ENCODE measurements at places on chromosomes 5 and 9.
A peak's percentile ranks its signal among the peaks of the same experiment; 100 is the strongest.

DNA sequence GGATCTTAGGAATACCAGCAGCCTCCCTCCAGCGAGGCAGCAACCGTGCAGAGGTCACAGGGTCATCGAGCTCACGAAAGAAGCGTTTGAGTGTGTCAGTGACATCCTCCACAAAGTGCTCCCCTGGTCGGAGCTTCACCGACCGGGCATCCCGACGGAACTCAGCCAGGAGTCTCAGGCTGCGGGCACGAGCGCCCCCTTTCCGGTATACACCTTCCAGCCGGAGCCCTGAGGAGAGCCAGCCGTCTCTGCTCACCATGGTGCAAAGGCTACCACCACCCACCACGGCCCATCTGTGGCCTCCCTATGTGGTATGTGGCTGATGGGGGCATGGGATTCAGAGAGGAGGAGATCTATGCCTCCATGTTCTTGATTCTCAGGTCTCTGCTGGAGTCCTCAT is 10.8 kb upstream of the FCHSD1 start:
- no peak for DNase-seq

GRCh38 chr9:137302118-137302448 is at the start of gene NRARP:
TSS of gene NRARP (minus strand) at chr9:137302271. CDS start at chr9:137301928, 343 bp downstream.
- peak; percentile 66 for DNase-seq

GRCh38 chr5:34487956-34488355 is 168.2 kb upstream of the RAI14 start:
- no peak for DNase-seq

DNA sequence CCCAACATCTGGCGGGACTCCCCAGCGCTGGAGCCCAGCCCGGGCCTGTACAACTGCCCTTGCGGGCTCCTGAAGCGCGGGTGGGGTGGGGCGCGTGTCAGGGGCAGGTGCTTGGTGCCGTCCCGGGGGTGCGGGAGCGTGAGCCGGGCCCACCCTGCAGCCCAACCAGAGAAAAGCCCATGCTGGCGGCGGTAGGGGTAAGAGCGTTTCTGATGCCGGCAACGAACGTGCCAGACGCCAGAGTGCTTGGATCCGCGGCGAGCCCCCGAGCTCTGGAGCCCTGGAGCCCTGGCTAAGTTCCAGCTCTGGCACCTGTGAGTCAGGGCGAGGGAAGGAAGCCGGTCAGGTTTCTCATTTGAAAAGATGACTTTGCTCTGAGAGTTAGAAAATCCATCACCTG is 58.0 kb downstream of the ZNF510 start:
- DNase-seq: no peak

DNA sequence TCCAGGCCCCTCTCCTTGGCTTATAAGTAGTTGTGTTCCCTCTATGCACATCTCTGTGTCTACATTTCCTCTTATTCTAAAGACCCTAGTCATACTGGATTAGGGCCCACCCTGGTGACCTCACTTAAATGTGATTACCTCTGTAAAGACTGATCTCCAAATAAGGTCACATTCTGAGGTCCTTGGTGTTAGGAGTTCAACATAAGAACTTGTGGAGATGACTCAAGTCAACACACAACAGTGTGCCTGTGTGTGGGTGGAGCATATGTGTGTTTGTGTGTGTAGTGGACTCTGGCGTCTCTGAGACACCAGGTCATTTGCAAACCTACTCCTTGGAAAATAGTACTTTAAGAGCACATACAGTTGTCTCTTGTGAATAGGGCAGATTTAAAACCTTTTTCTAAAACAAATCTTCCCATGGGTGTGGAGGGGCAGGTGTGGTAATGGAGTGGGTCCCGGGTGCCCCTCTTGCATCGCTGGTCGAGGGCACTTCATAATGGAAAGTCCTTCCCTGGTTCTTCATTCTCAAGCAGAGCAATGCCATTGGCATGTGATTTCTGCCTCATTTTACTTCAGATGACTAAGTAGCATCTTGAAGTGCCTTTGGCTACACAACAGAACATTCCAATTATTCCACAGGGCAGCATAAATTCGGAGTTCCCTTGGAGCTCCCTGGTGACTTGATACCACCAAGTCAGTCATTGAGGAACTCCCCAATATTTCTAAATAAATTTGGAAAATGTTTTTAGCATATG is 84.4 kb downstream of the C9orf152 start:
- no peak for DNase-seq

DNA sequence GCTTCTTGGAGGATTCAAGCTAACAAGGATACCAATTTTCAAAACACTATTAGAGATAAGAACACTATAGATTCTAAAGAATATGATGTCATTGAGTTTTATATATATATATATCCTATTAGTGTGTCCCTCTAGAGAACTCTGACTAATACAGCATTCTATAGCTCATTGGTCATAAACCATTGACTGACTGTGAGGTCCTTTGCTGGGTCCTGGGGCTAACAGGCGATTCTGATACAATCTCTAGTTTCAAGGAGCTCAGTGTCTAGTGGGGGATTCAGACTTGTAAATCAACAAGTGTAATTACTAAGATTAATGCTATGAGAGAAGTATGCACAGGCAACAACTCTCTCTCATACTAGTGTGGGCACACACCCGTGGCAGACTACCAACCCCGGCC is 234.5 kb downstream of the DENND1A start:
- no peak for DNase-seq

GRCh38 chr9:18362901-18363685 is 110.9 kb upstream of the ADAMTSL1 start:
- DNase-seq: no peak

- no peak for DNase-seq
Measured at GRCh38 chr5:3839151-3839550, 243.5 kb downstream of the IRX1 start.

DNA sequence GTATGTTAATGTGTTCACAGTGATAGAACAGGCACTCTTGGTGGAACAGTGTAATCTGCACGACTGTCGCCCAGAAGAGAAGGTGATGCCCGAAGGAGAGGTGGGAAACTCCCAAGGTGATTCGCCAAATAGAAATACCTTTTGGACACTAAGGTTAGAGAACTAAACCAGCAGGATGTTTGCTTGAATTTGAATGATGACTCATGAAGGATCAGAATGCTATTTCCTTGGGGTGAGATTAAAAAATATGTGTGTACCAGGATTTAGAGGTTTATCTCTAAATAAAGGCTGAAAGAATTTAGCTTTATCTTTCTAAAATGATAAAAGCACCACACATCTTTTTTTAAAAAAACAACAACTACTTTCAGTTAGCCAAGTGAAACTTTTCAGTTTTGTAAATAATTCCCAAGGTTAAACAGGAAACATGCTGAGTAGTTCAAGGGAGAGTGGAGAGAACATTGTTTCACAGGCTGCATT is 297.4 kb upstream of the TAS2R1 start:
- no peak for DNase-seq

GRCh38 chr9:38181866-38182265 is 112.8 kb upstream of the SHB start:
- DNase-seq: no peak

DNA sequence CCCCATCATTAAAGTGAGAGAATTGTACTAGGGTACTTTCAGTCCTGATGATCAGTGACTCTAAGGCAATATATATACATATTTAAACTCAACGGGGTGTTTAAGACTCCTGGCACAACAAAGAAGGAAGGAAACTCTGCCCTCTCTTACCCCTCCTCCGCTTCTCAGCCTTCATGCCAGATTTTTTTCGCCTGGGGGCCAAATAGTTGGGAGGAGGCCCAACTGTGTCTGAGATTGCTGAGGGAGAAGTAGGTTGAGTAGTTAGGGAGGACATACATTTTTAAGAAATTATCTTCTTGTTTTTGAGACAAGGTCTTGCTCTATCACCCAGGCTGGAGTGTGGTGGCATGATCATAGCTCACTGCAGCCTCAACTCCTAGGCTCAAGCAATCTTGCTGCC is 127.7 kb upstream of the SHB start:
- DNase-seq: no peak

GRCh38 chr5:2904956-2905355 is 153.5 kb upstream of the IRX2 start:
- no peak for DNase-seq

- peak; percentile 25 for DNase-seq
Measured at GRCh38 chr5:168086104-168086610, 205.3 kb upstream of the WWC1 start.

DNA sequence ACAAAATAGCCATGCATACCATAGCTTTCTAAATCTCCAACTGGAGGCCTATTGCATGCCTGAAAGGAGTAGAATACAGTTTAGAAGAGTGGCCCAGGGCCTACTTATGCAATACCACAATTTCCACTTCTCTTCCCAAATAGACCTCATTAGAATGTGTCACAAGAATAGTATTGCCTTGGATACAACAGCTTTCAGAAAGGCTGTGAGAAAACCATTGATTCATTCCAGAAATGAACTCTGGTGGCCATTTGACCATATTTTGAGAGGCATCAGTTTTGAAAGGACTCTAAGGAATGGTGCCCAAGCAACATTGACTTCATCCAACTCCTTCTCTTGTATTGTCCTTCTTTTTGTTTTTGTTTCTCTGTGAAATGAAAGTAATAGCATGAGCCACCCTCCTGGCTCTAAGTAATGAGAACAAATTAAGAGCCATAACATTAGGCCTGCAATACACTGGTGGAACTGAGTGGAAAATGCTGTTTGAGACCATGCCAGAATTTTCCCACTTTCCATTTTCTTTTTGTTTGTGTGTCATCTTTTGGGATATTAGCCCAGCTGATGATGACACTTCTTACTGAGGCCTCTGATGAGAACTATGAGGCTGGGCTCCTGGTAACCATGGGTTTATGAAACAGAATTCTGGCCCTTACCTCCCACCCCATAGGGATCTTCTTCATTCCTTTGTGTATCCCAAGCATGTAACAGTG is 90.2 kb downstream of the TMEM174 start:
- no peak for DNase-seq

DNA sequence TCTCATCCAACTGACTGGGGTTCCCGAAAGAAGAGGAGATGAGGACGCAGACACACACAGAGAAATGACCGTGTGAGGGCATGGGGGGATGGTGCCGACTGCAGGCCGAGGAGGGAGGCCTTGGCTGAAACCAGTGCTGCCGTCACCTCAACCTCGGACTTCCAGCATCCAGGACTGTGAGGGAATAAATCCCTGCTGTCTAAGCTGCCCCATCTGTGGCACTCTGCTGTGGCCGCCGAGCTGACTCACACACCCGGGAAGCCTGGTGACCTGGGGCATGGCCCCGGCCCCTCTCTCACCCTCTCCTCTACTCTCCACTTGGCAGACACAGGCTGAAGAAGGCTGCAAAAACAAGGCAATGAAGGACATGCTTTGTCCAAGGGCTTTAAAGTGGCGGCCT is 4.4 kb upstream of the COL5A1 start:
- DNase-seq: no peak

- no peak for DNase-seq
Measured at GRCh38 chr5:71899865-71900342, 180.8 kb downstream of the CARTPT start.

DNA sequence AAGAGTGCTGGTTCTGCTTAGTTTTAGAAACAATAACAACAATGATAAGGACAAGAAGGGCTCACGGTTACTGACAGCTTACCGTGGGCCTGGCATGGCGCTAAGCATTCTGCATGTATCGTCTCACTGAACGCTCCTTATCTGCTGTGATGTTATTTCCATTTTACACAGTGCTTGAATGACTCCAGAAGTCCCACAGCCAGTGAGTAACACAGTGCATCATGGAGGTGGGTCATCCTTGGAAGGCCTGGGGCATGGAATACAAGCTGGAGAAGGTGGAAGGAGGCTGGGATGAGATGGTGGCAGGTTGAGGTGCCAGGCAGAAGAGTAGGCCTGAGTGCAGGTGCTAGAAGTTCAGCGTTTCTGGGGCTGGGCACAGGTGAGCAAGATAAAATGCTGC is 36.5 kb upstream of the FAT2 start:
- DNase-seq: no peak

DNA sequence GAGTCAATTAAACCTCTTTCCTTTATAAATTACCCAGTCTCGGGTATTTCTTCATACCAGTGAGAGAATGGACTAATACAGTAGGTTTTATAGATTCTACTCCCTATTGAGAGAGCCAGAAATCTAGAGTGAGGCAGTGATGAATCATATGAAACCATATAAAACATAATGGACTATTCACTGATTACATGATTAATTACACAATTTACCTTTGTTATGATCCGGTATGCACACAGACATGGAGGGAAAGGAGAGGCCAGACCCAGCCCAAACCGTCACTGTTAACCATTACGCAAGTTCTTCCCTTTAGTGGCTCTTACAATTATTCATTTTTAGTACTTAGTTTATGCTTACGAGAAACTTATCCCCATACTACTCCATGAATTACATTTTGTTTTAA is 205.0 kb downstream of the DNAH5 start:
- no peak for DNase-seq

DNA sequence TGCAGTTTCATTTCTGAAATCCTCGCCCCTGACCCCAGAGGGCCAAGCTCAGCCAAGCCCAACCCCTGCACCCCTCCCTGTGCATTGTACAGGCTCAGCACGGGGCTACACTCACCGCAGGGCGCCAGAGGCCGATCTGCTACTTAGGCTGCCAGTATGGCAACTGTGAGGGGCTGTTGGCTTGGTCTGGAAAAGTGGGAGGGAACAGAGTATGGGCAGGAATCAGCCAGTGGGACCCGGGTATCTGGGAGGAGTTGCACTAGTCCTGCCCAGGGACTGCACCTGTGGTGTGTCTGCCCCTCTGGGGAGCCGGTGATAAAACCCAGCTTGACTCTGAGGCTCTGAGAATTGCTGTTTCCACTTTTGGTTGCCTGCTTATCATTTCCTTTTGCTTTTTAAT is 167.4 kb upstream of the KIF2A start:
- no peak for DNase-seq

DNA sequence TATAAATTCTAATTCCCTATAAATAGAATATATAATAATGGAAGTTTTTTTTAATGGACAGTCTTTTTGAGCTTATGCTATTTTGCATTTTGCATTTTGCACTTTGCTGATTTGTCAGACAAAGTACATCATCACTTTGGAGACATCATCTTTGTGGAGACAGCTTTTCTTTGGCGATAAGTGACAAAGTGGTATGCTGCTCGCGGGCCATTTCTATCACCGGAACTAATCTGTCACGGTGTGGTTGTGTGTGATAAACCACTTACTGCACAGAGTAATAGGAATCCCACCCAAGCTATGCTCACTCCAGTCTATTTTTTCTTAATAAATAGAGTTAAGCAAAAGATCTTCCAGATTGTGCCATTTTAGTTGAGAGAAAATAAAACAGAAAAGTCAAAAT is 133.1 kb downstream of the MACIR start:
- DNase-seq: no peak

DNA sequence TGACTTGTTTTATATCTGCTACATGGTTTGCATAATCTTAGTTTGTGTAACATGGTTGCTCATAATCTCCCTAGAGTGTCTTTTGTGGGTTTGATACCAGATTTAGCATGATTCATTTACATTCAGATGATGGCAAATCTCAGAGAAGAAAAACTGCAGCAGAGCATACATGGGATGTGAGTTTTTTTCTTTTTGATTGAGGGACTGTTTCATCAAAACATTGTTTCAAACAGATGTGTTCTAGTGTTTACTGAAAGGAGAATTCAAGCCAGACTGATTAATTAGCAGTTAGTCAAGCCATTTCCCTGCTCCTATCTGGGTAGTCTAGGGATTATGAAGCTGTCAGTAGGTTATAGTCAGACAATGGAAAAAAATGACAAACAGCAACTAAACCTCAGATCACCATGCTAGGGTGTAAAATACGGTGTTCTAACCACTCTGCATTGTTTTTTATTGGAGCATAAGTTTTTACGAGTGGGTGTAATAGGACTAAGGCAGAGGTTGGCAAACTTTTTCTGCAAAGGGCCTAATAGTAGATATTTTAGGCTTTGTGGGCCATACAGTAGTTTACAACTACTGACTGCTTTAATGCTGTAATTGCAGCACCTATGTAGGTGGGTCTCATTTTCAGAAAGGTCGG is 10.5 kb upstream of the GDNF start:
- DNase-seq: no peak

Measured in NCI-H748 treated with DMSO at 0.1 percent for 48 hours (cell line).